SJCRH30 (cell line): ENCODE measurements at places on chromosomes 12 and 14. TPM values are rescaled to one million over a fixed set of nuclear protein-coding genes. Genes with fewer than 3 reads are reported as not detected.

DNA sequence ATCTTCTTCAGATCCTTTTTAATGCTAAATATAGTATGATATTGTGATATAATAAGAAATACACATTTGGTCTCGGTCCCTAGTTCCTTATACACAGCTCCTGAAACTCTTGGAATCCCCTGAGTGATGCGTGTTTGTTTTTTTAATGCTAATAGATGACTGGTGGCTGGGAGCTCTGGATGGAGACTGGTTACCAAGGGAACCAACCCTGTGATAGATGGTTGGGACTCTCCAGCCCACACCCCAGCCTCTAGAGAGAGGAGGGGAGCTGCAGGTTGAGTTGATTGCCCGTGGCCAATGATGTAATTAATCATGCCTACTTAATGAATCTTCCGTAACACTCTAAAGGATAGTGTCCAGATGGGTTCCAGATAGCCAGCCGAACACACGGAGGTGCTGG lies 140.6 kb downstream of the FBXL14 start:
- DNase-seq: no peak

- no peak for DNase-seq
Measured at GRCh38 chr12:65287426-65287825, 8.9 kb downstream of the MSRB3 start.

GRCh38 chr12:66500841-66501240 lies 178.0 kb downstream of the GRIP1 start:
- no peak for DNase-seq

GRCh38 chr14:70816525-70816924 lies 7.2 kb upstream of the MAP3K9 start:
- no peak for DNase-seq

Gene TBC1D30
- total RNA-seq: 3.6 and 4.3 TPM in 2 replicates

Gene LRP1-AS
- 1.1 and 1.3 TPM in 2 replicates for total RNA-seq
